ENCODE measurements at places on chromosomes 2 and 18. TPM values are rescaled to one million over a fixed set of nuclear protein-coding genes. Genes with fewer than 3 reads are reported as not detected.

The XDH gene
- 0.13 TPM for total RNA-seq

The PAIP2B gene
- total RNA-seq: 69.7 TPM

GRCh38 chr2:217935901-217936684 is 66.7 kb downstream of the TNS1 start:
- peak; percentile 44 for DNase-seq

DNA sequence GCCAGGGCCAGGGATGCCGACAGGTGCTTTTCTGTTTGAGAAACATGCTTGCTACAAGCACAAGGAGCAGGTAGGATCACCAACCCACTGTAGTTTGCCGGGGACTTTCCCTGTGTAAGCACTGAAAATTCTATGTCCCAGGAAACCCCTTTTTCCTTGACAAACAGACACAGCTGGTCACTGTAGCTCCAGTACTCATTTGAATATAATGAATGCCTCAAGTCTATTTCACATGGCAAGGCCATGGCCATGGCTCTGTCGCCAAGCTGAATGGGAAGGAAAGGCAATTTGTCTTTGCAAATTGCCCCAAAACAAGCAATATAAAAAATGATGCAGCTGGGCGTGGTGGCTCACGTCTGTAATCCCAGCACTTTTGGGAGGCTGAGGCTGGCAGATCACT is 49.6 kb upstream of the IGFBP2 start:
- no peak for DNase-seq

DNA sequence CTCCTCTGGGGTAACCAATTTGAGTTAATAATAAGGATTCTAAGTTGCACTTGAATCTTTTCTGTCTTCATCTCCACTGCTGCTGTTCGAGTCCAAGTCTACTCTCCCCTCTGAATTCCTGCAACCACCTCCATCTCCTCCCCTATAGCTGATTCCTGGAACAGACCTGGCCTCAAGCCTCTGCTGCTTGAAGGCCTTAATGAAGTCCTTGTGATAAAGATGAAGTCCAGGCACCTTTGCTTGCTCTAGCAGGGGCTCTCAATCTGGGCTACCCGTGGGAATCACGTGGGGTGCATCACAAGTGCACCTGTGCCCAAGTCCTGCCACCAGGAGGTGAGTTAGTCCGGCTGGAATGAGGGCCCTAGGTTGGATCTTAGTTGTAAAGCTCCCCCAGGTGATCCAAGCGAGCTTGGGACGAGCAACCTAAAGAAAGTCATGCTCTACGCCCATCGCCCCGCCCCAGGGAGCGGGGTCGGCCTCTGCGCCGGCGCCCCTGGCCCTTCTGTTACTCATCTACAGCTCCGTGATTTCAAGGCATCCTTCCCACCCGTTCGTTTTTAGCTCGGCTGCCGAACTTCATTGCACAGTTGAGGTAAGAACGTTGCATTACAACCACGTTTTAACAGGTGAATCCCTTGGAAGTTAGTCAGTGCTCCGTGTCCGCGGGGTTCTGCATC is 905 bp upstream of the IAH1 start:
- no peak for DNase-seq

DNA sequence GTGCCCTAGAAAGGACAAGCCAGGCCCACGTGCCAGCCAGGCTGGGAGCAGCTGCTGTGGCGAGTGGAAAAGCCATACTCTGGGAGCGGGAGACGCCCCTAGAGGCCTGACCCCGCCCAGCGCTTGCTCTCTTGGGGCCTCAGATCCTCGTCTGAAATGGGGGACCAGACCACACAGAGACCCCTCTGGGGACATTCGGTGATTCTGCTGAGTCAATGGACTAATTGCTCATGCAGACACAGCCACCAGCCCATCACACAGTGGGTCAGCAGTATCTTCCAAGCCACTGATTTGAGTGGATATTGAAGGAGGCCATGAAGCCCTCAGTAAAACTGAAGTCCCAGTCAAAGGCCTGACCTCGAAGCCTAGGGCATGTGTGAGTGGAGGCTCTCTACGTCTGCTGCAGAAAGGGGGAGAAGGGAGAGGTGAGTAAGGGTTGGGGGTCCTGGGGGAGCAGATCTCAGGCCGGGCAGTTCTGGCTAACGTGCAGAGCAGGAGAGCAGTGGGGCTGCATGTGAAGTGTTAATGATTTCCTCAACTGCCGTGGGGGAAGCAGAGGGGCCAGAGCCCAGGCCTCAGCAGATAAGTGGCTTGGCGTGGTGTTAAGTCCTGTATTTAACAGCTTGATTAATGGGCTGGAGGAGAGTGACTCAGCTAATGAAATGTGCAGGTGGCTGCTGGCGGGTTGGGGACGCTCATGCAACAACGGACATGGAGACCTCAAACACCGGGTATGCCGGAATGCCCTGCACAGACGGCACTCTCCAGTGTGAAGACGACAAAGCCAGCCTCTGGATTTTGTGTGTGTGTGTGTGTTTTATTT is 104.4 kb upstream of the TWIST2 start:
- no peak for DNase-seq

GRCh38 chr2:45691171-45691999 is 39.9 kb downstream of the PRKCE start:
- no peak for DNase-seq

Data from Right ventricle myocardium superior (tissue), 1 donor.